ENCODE measurements at places on chromosomes 12 and 14.

- no peak for DNase-seq
These were observed 408.7 kb upstream of the NOVA1 start for GRCh38 chr14:27006570-27006969.

DNA sequence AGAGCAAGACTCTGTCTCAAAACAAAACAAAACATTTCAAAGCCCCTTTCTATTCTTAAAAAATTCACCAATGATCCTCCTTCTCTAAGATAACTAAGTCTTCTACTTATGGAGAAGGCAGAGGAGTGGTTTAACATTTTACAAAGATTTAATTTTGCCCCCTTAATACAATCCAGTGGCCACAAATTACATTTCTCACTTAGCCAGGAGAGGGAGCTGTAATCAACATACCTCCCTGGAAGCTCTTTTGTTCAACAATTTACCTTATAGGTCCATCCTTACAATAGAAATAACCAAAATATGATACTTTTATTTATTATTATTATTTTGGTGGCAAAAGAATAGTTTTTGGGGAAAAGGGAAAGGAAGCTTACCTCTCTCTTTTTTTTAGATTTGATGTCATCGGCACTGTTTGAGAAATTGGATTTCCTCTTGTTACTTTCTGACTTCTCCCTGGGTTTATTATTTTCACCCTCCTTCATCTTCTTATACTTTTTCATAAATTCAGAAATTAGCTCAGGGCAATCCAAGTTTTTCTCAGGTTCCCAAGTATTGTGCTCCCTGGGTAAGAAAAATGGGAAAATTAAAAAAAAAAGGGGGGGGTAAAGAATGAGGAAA, 28.1 kb downstream of the CBX5 start:
- no peak for DNase-seq

- DNase-seq, result no peak
These were observed 425.6 kb downstream of the NRXN3 start for GRCh38 chr14:78595797-78596196.

DNA sequence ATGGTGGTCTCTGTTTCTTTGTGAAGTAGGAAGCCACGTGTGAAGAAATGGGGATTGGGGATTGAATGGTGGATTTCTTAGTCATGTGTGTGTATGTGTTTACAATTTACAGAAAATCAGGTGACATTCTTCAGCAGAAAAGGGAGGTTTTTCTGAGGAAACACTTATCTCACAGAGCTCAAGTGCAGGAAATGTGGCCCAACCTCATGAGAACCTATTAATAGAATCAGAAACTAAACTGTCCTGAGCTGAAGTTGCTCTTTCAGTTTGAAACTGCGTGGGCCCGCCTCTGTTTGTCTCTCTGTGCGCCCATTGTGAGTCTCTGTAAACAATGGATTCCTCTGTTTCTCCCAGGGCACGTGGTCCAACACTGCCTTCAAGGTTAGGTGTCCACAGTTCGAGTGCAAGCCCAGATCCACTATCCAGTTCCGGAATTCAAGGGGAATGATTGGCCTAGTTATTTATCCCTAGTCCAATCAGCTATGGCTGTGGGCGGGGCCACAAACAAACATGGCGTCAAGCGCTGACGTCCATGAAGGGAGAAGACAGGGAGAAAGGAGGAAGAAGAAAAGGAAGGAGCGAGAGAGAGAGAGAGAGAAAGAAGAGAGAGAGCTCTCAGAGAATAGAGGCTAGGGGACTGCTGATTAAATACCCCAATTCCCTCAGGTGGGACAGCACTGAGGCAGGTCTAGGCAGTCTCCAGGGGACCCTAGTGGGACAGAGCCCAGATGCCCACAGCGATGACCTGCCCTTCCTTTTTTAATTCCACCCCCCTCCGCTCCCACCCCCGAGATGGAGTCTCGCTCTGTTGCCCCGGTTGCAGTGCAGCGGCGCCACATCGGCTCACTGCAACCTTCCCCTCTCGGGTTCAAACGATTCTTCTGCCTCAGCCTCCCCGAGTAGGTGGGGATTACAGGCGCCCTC, 31.4 kb upstream of the C12orf76 start:
- DNase-seq, result peak; percentile 52

DNA sequence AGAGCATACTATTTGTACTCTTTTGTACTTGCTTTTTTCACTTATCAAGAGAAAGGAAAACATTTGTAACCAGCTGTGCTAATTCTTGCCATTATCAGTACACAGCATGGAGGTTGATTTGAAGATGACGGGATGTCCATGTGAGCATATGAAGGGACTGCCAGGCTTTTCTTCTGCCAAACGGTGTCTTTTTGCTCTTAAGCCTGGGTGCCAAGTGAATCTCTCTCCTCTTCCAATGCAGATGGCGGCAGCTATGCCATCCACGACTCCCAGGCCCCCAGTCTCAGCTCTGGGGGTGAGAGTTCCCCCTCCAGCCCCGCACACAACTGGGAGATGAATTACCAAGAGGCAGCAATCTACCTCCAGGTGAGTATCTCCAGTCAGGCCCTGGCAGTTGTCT, 38.9 kb downstream of the TPCN1 start:
- no peak for DNase-seq

GRCh38 chr14:104534036-104534435, 45.5 kb upstream of the C14orf180 start:
- DNase-seq, result no peak

DNA sequence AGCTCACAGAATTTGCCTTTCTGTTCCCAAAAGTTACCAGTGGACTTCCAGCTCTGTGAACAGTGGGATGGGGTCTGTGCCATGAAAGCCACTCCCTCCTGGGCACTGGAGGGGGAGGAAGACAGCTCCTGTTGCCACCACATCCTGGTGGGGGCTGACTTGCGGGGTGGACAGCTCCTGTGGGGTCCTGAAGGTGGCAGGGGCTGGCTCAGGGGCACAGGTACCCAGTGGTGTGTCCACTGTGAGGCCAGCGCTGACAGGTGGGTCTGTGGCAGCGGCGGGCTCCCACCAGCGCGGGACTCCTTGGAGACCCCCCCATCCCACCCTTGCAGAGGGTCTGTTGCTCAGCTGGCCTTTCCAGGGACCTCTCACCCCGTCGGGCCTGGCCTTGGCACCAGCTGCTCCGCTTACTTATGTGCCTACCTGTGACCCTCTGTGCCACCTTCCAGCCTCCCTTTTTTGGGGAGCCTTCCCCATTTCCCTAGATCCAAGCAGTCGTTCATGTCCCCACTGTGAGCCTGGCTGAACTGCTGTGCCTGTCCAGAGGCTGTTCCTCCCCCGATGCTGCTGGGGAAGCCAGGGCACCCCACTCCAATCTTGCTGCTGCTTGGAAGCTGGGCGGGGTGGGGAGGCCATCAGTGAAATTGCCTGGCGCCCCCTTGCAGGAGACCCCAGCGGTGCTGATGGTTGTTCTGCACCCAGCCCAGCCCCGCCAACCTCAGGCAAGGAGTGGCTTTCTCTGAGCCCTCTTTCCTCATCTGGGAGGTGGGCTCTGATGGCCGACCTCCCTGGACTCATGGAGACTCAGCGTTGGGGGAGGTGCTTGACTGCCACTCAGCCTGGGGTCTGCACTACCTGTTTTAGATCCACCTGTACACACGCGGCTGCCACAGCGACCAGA, 2.2 kb downstream of the TEDC1 start:
- DNase-seq, result no peak
